ENCODE measurements at places on chromosomes 3 and 15.

- DNase-seq: peak; percentile 13
Observed at GRCh38 chr3:11077466-11077865, 76.8 kb upstream of the HRH1 start.

GRCh38 chr3:39808467-39809180 is 785 bp upstream of the MYRIP start:
- DNase-seq: no peak

DNA sequence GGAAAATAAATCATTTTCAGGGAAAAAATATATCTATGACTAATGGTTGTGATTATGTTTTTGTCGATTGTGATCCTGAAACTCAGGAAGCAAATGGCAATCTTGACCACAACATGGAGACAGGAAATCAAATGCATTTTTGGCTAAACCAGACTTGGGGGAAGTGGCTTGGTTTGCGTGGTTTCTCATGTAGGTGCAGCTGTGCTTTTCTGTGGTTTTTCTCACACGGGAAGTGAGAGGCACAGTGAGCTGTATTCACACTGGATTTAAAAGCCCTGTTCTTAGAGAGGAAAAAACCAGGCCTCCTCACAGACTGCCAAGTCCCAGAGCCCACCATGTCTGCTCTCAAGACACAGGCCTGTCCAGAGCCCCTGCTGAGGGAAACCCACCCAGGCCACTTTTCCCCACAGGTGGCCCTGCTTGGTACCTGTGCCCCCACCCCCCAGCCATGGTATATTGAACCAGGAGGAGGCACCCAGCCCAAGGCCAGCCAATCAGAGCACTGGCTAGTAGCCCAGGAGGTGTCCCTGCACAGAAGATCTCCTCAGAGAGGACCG is 46.1 kb downstream of the BTD start:
- DNase-seq: no peak

DNA sequence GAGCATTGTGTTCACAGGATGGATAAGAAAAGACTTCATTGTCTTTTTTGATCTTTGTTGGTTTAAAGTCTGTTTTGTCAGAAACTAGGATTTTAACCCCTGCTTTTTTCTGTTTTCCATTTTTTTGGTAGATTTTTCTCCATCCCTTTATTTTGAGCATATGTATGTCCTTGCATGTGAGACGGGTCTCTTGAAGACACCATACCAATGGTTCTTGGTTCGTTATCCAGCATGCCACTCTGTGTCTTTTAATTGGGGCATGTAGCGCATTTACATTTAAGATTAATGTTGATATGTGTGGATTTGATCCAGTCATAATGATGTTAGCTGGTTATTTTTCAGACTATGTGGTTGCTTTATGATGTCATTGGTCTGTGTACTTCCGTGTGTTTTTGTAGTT is 687.0 kb downstream of the NAALADL2 start:
- DNase-seq: no peak

DNA sequence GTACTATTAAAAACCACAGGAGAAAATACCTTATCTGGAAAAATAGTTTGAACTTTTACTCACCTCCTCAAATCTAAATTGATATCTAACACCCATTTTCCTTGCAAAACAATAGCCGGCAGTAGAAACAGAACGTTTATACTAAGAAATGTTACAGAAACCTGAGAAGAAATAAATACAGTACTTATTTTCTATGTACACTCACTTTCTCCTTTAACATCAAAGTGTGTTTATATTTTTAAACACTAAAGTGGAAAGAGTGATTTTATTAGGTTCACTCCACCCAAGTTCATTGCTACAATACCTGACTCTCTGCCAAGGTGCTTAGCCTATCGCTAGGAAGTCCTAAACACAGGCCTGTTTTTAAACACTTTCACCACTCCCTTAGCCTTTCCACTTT is 87.8 kb upstream of the TJP1 start:
- no peak for DNase-seq

DNA sequence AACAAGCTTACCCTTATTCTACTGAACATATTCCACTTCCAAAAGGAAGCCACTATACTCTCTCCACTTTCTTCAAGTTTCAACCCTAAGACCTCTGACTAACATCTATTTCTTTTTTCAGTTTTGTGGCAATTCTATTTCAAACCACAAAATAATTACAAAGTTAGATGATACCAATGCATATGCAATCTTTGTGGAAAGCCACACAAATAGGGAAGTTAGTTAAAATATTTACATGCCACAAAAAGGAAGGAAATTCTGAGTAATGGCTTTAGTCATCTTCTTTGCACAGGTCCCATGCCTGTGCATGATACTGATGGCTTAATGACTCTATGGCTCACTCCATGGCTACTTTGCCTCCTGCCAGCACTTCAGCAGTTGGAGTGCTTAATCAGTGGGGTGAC is 57.0 kb upstream of the MCTP2 start:
- DNase-seq: no peak

GRCh38 chr15:67010898-67011616 is 54.3 kb upstream of the SMAD3 start:
- no peak for DNase-seq

- DNase-seq: no peak
Observed at GRCh38 chr3:87625876-87626275, 349.5 kb upstream of the POU1F1 start.

GRCh38 chr15:79944622-79945021 is 26.4 kb downstream of the BCL2A1 start:
- DNase-seq: no peak

DNA sequence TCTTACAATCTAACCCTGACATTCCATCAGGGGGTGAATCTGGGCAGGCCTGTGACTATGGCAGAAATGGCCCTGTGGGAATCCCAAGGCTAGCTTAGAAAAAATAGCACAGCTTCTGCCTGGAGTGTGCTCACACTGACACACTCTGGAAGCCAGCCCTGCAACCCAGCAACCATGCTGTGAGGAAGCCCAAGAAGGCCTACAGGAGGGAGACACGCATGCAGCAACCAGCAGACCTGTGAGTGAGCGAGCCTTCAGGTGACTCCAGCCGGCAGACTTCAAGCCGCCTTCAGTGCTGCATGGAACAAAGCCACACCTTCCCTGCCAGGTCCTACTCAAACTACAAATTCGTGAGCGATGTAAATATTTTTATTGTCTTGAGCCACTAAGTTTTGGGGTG is 26.1 kb downstream of the RAB6B start:
- DNase-seq: no peak

DNA sequence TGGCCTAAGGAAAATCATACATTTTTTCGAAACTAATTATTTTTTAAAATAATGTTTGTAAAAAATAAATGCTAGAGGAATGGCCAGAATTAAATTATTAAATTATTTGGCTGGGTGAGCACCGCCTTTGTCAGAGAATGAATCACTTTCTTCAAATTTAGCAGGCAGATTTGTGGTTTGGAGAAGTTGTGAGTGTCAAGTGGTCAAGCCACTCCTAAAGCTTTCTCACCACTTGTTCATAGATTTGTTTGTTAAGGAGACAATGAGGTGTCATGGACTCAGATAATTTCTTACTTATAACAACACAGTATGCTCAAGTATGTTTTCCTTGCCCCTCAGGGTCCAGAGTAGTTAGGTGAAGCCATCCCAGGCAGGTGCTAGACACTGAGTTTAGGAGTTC is 196.2 kb downstream of the TUSC7 start:
- no peak for DNase-seq

DNA sequence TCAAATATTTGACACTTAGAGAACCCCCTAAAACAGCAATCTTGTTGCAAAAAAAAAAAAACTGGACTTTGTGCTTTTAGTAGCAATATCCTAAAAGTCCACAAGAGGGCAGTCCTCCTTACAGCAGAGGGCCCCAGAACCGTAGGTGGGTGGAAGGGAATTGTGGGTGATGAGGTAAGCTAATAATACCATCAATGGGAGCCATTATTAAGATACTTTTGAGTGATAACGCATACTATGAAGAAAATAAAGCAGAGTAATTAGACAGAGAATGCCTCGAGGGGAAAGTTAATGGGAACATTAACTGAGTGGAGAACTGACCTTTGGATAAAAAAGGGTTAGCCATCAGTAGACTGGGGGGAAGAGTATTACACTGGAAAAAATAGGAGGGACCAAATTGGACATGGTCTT is 229.9 kb downstream of the THRB start:
- DNase-seq: peak; percentile 43

DNA sequence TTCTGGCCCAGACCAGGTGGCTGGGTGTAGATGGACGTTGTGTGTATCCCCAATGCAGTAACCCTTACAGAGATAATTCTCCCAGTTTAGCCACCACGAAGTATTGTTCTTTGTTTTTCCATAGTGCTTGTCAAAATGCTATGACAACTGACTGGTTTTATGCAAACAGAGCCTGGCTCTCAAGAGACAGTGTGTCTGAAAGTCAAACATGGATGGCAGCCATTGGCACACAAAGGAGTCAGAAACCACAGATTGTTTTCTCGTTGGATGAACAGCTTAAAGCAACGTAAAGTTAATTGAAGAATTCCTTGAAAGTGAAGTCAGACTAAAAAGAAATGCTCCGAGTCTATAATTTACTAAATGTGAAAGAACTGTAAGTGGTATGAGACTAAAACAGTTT is 91.2 kb downstream of the FILIP1L start:
- no peak for DNase-seq

- DNase-seq: no peak
Observed at GRCh38 chr15:59074607-59075006, 30.3 kb upstream of the CCNB2 start.
